CD4-positive, alpha-beta T cell treated with Interleukin-15 for 4 hours (primary cell): ENCODE measurements at places on chromosomes 2 and 18.
A peak's percentile ranks its signal among the peaks of the same experiment; 100 is the strongest.

- no peak for DNase-seq
Observed at GRCh38 chr2:33925311-33925710, 326.2 kb upstream of the FAM98A start.

DNA sequence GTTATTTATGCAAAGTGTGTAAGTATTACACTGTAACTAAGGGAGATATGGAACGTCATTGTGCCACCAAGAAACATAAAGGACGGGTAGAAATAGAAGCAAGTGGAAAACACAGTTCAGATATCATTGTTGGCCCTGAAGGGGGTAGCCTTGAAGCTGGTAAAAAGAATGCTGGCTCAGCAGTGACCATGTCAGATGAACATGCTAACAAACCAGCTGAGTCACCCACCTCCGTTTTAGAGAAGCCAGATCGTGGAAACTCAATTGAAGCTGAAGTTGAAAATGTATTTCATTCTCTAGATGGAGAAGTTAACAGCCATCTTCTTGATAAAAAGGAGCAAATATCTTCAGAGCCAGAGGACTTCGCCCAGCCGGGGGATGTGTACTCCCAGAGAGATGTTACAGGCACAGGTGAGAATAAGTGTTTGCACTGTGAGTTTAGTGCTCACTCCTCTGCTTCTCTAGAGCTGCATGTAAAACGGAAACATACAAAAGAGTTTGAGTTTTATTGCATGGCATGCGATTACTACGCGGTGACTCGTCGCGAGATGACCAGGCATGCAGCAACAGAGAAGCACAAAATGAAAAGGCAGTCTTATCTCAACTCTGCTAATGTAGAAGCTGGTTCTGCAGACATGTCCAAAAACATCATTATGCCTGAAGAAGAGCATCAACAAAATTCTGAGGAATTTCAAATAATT, 36.1 kb downstream of the ZNF407 start:
- no peak for DNase-seq

DNA sequence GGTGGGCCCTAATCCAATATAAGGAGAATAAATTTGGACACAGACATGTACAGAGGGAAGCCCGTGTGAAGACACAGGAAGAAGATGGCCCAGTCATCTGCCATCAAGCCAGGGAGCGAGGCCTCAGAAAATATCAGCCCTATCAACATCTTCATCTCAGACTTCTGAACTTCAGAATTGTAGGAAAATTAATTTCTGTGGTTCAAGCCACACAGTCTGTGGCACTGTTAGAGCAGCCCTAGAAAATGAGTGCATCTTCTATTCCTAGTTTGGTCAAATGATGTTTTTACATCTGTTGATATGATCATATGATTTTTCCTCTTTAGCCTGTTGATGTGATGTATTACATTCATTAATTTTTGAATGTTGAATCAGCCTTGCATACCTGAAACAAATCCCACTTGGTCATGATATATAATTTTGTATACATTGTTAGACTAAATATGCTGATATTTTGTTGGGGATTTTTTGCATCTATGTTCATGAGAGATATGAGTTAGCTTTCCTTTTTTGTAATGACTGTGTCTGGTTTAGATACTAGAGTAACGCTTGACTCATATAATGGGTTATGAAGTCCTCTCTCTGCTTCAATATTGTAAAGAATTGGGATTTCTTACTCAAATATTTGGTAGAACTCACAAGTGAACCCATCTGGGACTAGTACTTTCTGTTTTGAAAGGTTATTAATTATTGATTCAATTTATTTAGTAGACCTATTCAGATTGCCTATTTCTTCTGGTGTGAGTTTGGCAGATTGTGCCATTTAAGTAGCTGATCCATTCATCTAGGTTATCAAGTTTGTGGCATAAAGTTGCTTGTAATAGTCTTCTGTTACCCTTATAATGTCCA, 451.4 kb downstream of the EIPR1 start:
- DNase-seq: no peak

DNA sequence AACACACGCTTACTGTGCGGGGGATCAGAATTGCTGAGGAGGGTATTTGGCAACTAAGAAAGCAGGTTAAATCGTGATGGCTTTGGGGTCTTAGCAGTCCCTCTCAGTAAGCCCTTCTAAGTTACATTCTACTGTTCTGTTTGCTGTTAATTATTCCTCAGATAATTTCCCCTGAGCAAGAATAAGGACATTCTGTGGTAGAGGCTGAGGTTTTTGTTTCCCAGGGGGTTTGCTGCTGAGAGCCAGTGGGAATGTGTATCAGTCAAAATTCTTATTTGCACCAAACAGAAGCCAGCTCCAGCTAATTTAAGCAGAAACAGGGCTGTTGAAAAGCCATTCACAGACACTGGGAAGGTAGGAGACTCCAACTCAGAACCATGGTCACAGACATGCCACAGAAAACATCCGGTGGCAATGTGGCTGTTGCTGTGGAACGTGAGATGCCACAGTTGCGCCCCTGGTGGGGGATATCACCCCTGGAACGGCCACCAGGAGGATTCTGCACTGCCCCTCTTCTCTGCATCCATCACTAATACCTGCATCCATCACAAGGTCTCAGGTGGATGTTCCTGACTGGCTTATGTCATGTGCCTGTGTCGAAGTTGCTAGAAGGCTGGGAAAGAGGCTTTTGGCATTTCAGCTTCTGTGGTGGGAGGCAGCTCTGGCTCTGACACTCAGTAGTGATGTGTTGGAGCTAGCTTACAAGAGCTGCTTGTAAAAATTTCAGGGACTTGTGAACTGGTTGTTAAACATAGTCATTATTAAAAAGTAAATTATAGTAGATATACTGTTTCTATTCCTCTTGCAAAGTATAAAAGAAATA, 23.2 kb downstream of the SLC4A3 start:
- DNase-seq: no peak

DNA sequence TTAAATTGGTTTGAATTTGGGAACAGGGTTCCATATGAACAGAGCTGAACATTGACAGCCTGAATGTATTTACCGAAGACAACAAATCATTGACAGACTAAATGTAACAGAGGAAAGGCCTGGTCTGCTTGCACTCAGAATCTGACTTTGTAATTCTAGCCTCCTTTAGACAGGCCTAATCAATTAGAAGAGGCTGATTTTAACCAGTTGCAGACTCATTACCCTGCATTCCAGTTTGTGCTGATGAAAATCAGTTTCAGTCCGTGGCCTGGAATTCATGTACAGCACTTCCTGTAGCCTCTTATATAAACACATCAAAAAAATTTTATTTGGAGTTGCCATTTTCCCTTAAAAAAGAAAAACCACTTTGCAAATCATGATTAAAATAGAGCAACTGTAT, 93.1 kb upstream of the ZFP36L2 start:
- no peak for DNase-seq

GRCh38 chr2:217847115-217847514, 155.7 kb downstream of the TNS1 start:
- DNase-seq: no peak

GRCh38 chr18:13611142-13611600, 115.2 kb downstream of the FAM210A start:
- peak; percentile 19 for DNase-seq

- no peak for DNase-seq
Observed at GRCh38 chr2:98869272-98869641, 66.8 kb downstream of the CRACDL start.
